ENCODE measurements at places on chromosomes 13 and 19. TPM values are rescaled to one million over a fixed set of nuclear protein-coding genes. Genes with fewer than 3 reads are reported as not detected.

- H3K4me1 ChIP-seq, result peaks cover 4% of the 10 kb centered on the region
- peaks cover 75% of the 10 kb centered on the region for H3K36me3 ChIP-seq
- no peak overlapping the region for H3K27ac ChIP-seq
- no peak for DNase-seq
Measured at GRCh38 chr19:17058236-17058635, 17.0 kb downstream of the HAUS8 start.

OR10H1 gene
- total RNA-seq, result not detected

ANKLE1 gene
- total RNA-seq, result 10.7 TPM

SLC8A2 gene
- 0.05 TPM for total RNA-seq

PCSK4 gene
- total RNA-seq, result 3.4 TPM

KLC3 gene
- not detected for total RNA-seq

DNA sequence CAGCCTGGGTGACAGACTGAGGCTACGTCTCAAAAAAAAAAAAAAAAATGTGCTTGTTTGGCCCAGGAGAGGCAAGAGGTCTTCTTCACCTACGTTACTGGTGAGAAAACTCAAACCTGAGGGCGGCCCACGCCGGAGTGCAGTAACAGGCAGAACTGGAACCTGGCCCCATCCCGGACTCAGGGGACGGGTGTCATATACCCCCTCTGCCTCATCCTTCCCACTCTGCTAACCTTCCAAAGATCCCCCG is 414 bp upstream of the ADAT3 start:
- peak overlapping the region; percentile 89 for H3K4me3 ChIP-seq
- peaks cover 7% of the 10 kb centered on the region for H3K36me3 ChIP-seq
- H3K27ac ChIP-seq, result peak overlapping the region; percentile 85
- no peak for DNase-seq

CEACAM4 gene
- not detected for total RNA-seq

GRCh38 chr13:36131222-36131930 is at the start of gene DCLK1:
TSS of gene DCLK1 (minus strand) at chr13:36131382.
- H3K27me3 ChIP-seq, result peaks cover 18% of the 10 kb centered on the region
- H3K4me3 ChIP-seq, result no peak within 1 kb of the TSS
- no peak for DNase-seq
- H3K36me3 ChIP-seq, result no peaks in the 10 kb centered on the region
- H3K4me1 ChIP-seq, result no peaks in the 10 kb centered on the region

- peaks cover 8% of the 10 kb centered on the region for H3K36me3 ChIP-seq
- H3K27me3 ChIP-seq, result no peaks in the 10 kb centered on the region
- H3K4me1 ChIP-seq, result peaks cover 30% of the 10 kb centered on the region
- peak overlapping the region; percentile 94 for H3K27ac ChIP-seq
- no peak for DNase-seq
Measured at GRCh38 chr13:24921881-24922280, 157.9 kb downstream of the RNF17 start.

DNA sequence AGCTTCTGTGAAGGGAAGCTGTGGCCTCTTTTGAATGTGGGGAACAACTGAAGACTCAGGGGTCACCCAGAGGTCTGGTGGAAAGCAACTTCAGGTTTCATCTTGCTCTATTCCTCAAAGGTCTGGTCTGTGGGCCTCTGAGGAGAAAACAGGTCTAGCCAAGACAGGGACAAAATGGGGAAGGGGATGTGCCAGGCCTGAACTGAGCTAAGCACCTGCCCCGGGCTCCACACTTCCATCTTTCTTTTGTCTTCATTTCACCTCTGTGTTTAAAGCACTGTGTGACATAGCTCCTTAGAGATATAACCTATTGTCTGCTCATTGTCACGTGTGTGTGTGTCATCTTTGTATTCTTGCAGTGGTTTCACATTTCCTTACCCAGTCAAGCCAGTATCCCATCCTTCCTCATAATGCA is 19.9 kb upstream of the GDF15 start:
- no peaks in the 10 kb centered on the region for H3K27me3 ChIP-seq
- no peak for DNase-seq
- no peak overlapping the region for H3K4me3 ChIP-seq
- H3K36me3 ChIP-seq, result peaks cover 34% of the 10 kb centered on the region
- peak overlapping the region; percentile 55 for H3K27ac ChIP-seq

- peaks cover 17% of the 10 kb centered on the region for H3K4me1 ChIP-seq
- H3K27ac ChIP-seq, result no peak overlapping the region
- no peak for DNase-seq
- peaks cover 4% of the 10 kb centered on the region for H3K36me3 ChIP-seq
- H3K4me3 ChIP-seq, result no peak overlapping the region
Measured at GRCh38 chr19:53982611-53983010, 8.8 kb upstream of the CACNG6 start.

TPT1 gene
- total RNA-seq, result 4,076 TPM

PROZ gene
- not detected for total RNA-seq
